Activated CD4-positive, alpha-beta T cell treated with anti-CD3 and anti-CD28 coated beads for 36 hours (primary cell): ENCODE measurements at places on chromosomes 1 and 21.

DNA sequence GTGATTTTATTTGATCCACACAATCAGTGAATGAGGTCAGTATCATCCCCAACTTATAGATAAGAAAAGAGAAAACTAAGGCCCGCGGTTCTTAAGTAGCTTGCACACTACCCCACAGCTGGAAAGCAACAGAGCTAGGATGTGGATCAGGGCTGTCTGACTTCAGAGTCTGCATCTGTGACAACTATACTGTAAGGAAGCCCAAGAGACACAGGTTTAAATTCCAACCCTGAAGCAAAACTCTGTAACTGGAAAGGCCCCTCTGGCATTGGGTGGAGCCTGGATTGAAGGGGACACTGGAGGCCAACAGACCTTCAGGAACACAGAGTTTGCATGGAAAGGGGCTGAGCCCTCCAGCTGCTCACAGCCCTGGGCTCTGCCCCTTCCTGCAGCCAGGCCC is 40.2 kb downstream of the LGR6 start:
- DNase-seq = no peak

DNA sequence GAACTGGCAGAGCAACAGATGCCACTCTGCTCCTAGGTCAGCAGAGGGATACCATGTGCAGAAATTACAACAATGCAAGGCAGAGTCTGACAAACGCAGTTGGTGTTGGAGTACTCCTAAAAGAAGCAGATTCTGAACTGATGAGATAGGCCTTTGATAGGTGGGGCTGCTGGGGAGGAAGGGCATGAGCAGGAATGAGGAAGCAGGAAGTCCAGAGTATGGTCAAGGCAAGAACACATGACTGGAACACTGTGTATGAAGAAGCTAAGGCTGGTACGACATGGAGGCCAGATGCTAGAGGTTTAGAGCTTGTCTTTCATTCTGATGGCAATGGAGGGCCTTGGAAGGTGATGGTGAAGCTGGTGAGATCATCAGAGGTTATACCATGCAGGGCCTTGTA is 11.5 kb upstream of the THRAP3 start:
- no peak for DNase-seq

- no peak for DNase-seq
These were observed 41.0 kb upstream of the SCAF4 start for GRCh38 chr21:31772674-31773555.

DNA sequence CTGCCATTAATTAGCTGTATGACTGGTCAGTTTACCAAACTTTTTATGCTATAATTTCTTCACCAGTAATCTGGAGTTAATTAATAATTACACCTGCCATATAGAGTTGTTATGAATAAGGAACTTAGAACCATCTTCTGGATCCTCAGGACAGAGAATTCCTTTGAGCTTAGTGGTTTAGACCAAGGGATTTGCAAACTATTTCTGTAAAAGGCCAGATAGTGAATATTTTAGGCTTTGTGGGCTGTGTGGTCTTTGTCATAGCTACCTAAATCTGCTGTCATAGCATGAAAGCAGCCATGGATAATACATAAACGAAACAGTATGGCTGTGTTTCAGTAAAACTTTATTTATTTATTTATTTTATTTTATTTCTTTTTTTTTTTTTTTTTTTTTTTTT is 9.0 kb downstream of the TIMM17A start:
- DNase-seq = no peak

DNA sequence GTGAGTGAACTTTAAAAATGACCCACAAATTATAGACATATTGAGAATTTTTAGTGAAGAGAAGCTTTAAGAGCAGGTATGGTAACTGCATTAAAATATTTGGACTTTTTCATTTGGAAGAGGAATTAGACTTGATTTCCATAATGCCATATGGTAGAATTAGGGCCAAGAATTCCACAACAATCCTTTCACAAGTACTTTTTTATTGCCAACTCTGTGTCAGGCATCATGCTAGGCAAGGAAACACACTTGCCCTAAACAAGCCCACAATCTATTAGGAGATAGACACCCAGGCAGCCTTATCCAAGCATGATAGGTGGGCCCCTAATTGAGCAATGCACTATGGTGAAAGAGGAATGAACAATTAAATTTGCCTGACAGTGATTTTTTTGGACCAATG is 353.0 kb downstream of the TGFB2 start:
- DNase-seq = no peak
